ENCODE measurements at places on chromosomes 3 and 15. TPM values are rescaled to one million over a fixed set of nuclear protein-coding genes. Genes with fewer than 3 reads are reported as not detected.

DNA sequence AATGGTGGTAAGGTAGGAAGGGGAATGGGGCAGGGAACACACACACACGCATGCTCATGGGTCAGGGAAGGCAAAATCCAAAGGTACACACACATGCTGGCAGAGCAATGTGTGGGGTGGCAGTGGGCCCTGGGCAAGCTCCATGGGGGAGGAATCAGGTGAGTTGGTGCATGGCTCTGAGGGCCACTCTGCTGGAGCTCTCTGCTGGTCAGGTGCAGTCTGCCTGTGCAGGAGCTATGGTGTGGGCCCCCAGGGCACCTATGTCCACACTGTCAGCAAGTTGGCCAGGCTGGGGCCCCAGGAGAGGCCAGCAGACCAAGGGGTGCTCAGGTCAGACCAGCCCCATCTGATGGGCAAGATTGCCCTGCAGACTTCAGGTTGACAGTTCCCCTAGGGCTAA, 90.1 kb upstream of the GAP43 start:
- H3K27ac ChIP-seq = no peak overlapping the region
- no peak overlapping the region for H3K4me3 ChIP-seq
- H3K36me3 ChIP-seq = no peaks in the 10 kb centered on the region
- no peak for DNase-seq
- no peaks in the 10 kb centered on the region for H3K27me3 ChIP-seq

DNA sequence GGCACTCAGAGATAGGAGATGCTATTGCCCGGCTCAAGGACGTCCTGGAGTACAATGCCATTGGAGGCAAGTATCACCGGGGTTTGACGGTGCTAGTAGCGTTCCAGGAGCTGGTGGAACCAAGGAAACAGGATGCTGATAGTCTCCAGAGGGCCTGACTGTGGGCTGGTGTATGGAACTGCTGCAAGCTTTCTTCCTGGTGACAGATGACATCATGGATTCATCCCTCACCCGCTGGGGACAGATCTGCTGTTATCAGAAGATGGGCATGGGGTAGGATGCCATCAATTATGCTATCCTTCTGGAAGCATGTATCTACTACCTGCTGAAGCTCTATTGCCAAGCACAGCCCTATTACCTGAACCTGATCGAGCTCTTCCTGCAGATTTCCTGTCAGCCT, 26.4 kb downstream of the BCL2A1 start:
- no peak overlapping the region for H3K4me3 ChIP-seq
- peaks cover 28% of the 10 kb centered on the region for H3K27me3 ChIP-seq
- H3K36me3 ChIP-seq = no peaks in the 10 kb centered on the region
- no peak for DNase-seq
- H3K27ac ChIP-seq = no peak overlapping the region

The GOLGA8H gene
- 0.80 TPM for total RNA-seq

The FETUB gene
- total RNA-seq = not detected

The GOLGA6D gene
- total RNA-seq = not detected

The GP9 gene
- total RNA-seq = 0.50 TPM

GRCh38 chr3:127483902-127484591, 106.5 kb downstream of the TPRA1 start:
- H3K27ac ChIP-seq = no peak overlapping the region
- no peak for DNase-seq
- no peaks in the 10 kb centered on the region for H3K36me3 ChIP-seq
- no peak overlapping the region for H3K4me3 ChIP-seq

- no peak overlapping the region for H3K4me3 ChIP-seq
- no peaks in the 10 kb centered on the region for H3K36me3 ChIP-seq
- no peak overlapping the region for H3K27ac ChIP-seq
- no peak for DNase-seq
These were observed 18.1 kb upstream of the SLC27A2 start for GRCh38 chr15:50163719-50164410.

The MEX3B gene
- total RNA-seq = 2.4 TPM

GRCh38 chr3:10419637-10420232, 85.7 kb downstream of the ATP2B2 start:
- H3K4me3 ChIP-seq = no peak overlapping the region
- H3K27me3 ChIP-seq = no peaks in the 10 kb centered on the region
- no peak for DNase-seq

The IGSF10 gene
- 2.5 TPM for total RNA-seq

DNA sequence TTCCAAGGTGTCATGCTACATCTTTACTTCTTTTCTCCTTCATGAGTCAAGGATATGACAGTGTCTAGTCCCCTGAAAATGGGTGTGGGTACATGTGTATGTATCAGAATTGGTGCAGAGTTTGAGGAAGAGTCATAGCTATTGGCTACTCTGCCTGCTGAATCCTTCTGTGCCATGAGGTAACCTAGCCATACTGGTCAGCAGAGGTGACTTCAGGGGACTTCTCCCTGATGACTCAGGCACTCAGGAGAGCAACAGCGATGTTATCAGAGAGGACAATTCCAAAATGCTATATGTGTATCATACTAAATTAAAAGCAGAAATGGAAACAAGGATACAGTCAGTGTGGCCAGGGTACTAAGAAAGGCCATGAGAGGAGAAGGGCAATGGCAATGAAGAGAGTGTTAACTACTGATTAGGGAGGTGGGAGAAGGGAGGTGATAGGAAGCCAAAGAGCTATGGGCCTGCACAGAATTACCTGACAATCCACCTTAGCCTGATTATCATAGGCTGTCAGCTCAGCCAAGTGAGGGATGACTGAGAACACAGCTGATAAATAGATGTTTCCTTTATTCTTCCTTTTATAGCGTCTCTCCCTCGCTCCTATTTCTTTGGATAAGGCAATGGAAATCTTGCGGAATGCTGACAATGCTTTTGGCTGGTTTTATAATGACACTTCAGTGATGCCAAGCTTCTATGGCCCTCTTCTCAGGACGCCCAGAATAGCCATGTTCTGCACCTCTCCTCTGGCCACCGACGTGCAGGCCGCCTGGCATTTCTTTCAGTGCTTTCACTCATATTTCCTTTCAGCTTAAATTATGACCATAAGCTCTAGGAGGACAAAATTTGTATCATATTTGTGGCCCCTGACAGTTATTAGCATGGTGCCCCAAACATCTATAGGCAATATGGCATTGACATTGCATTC, 90.6 kb downstream of the FGF12 start:
- DNase-seq = no peak
- no peak overlapping the region for H3K27ac ChIP-seq
- H3K4me3 ChIP-seq = no peak overlapping the region

- H3K4me3 ChIP-seq = no peak overlapping the region
- no peaks in the 10 kb centered on the region for H3K36me3 ChIP-seq
- no peaks in the 10 kb centered on the region for H3K27me3 ChIP-seq
- H3K27ac ChIP-seq = no peak overlapping the region
- no peaks in the 10 kb centered on the region for H3K4me1 ChIP-seq
These were observed 15.9 kb downstream of the CHL1 start for GRCh38 chr3:212432-212831.

DNA sequence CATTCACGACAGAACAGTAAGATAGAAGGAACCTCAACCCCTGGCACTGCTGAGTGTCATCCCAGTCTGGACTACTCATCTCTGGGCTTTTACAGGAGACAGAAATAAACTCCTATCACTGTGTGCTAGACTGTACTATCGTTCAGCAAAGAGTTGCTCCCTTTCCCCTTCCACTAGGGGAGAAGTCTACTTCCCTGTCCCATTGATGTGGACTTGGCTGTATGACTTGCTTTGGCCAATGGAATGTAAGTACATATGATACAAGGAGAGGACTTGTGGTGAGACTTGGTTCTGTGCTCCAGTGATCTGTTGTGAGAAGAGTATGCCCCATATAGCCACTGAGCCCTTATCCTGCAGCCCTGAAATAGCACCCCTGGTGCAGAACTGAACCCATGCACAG, 5.3 kb upstream of the KIF7 start:
- peaks cover 20% of the 10 kb centered on the region for H3K4me1 ChIP-seq
- no peaks in the 10 kb centered on the region for H3K27me3 ChIP-seq
- no peak for DNase-seq
- H3K27ac ChIP-seq = no peak overlapping the region
- no peak overlapping the region for H3K4me3 ChIP-seq

All from esophagus muscularis mucosa (tissue), 4 donors.